Peyer's patch (tissue), 4 donors: ENCODE measurements at places on chromosomes 6 and 20. TPM values are rescaled to one million over a fixed set of nuclear protein-coding genes. Genes with fewer than 3 reads are reported as not detected.

DNA sequence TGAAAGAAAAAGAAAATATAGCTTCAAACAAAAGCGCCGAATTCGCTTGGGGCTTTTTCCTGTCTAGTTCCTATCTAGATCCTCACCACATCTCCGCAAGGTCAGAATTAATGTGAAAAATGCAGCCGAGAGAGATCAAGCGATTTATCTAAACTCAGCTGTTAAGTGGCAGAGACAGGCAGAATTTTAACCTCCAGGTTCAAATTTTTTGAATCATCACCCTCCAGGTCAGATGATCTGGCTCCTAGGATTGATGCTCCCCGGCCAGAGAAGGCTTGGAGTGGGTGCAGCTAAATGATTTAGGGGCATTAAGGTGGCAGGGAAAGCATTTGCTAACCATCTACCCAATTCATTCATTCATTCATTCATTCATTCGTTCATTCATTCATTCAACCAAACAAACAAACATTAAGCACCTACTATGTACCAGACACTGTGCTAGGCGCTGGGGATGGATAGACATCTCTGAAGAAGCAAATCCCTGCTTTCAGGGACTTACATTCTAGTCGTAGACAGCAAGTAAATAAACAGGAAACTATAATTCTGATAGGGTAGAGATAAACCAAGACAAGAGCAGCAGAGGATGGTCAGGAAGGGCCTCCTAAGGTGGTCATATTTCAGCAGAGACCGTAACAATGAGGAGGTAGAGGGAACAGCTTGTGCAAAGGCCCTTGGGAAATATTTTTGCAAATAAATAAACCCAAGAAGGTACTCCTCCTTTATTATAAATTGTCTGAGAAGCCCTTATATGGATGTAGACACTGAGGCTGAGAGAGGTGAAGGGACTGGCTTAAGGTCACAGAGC, 672 bp upstream of the UBE2V1 start:
- no peak for DNase-seq

DNA sequence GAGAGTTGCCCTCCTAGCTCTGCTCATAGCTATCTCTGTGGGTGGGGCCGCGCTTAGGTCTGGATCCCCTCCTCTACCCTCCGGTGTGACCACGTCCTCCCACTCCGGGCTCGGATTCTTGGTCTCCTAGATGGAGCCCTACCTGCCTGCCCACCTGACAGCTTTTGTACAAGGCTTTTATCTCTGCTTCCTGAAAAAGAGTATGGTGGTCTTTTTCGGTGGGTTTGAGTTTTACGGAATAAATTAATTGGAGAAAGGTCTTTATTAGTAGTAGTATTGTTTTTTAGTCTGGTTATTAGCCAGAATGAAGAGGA, 773 bp downstream of the SMAP1 start:
- no peak for DNase-seq

- peak; percentile 75 for DNase-seq
Measured at GRCh38 chr20:17679941-17680835, 1.9 kb downstream of the RRBP1 start.

DNA sequence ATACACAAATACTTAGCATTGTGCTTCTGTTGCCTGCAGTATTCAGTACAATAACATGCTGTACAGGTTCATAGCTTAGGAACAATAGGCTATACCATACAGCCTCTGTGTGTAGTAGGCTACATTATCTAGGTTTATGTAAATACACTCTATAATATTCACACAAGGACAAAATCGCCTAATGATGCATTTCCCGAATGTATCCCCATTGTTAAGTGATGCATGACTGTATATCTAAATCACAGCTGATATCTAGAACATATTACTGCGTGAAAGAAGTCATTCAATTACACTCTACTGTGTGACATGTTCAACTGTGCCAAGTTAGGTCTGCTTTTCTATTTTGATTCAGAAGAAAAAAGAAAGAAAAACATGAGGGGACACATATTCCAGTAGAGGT, 633.5 kb downstream of the RFPL4B start:
- no peak for DNase-seq

Gene SKIC2
- total RNA-seq: 81.3 TPM

- no peak for DNase-seq
Measured at GRCh38 chr6:108321253-108321747, 26.4 kb downstream of the AFG1L start.

DNA sequence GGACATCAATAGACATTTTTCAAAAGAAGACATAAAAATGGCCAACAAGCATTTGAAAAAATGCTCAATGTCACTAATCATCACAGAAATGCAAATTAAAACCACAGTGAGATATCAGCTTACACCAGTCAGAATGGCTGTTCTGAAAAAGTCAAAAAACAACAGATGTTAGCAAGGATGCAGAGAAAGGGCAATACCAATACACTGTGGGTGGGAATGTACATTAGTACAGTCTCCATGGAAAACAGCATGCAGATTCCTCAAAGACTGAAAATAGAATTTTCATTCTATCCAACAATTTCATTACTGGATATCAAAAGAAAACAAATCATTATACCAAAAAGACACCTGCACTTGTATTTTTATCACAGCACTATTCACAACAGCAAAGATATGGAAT, 85.3 kb downstream of the DCDC2 start:
- no peak for DNase-seq

GRCh38 chr6:150418827-150419594, 50.2 kb downstream of the IYD start:
- peak; percentile 84 for DNase-seq

- no peak for DNase-seq
Measured at GRCh38 chr6:116828983-116829382, at the start of gene GPRC6A. Gene GPRC6A, minus strand, starts transcription at chr6:116829083. Its CDS starts 70 bp downstream, at chr6:116829013.

Gene C6orf132
- 97.3 TPM for total RNA-seq

GRCh38 chr6:101403216-101403945, 9.9 kb downstream of the GRIK2 start:
- DNase-seq: no peak

DNA sequence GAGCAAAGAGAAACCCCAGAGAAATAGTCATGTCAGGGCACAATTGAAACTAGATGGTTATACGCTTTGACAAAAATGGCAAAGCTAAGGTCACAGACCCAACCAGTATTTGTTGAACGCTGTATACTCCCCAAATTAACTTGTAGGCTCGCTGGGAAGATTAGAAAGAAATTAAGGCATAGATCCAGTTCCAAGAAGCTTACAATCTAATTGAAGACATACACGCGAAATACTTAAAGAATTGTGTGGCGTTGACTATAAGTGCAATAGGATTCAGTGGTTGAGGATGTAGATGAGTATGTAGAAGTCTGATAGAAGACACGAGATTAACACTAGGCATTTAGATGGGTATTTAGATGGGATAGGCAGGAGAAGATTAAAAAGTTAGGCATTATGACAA, 525 bp downstream of the FAM229B start:
- no peak for DNase-seq

DNA sequence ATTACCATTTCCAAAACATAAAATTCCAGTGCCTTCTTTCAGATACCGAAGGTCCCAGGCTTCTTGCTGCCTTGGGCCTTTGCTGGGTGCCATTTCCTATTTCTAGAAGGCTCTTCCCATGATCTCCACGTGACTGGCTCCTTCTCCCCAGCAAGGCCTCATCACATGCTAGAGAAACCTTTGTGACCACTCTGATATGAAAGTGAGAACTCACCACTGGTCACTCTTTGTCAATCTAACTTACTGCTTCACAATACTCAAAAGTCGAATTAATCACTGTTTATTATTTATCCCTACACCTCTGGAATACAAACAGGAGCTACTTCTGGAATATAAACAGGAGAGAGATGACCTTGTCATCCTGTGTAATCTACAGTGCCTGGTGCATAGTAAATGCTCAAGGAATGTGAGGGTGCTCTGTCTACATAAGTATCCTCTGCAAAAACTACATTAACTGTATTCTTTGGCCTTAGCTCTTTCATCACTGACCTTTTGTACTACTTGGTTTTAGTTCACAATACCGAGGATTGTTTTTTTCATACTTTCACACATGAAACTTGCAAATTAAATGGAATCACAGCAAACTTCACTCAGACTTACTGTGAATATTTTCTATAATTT, 1.6 kb downstream of the STX7 start:
- no peak for DNase-seq

Gene OXT
- total RNA-seq: not detected

DNA sequence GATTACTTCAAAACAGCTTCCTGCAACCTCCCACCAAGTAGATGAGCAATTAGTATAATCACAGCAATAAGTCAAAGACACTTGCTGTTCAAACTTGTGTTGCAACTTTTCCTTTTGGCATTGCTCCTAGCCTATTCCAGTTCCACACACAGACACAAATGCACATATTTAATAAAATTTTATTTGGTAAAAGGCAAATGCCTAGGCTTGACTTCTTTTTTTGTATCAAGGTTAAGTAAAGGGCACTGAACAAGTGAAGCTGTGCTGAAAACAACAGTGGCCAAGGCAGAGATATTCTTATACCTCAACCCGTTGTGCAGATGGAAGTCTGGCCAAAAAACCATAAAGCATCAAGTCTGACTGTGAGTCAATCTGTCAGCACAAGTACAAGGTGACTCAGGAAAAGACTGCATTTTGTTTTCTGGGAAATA, 708.4 kb upstream of the CITED2 start:
- DNase-seq: no peak

DNA sequence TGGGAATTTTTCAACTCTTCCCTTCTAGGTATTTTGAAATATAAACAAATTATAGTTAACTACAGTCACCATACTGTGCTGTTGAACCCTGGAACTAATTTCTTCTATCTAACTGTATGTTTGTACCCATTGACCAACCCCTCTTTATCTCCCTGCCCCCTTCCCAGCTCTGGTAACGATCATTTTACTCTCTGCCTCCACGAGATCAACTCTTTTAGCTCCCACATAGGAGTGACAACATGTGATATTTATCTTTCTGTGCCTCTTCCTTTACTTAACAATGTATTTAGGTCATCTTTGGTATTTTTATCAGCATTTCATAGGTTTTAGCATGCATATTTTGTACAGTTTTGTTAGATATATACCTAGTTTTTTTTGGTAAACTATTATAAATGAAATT, 45.9 kb downstream of the ASXL1 start:
- no peak for DNase-seq

DNA sequence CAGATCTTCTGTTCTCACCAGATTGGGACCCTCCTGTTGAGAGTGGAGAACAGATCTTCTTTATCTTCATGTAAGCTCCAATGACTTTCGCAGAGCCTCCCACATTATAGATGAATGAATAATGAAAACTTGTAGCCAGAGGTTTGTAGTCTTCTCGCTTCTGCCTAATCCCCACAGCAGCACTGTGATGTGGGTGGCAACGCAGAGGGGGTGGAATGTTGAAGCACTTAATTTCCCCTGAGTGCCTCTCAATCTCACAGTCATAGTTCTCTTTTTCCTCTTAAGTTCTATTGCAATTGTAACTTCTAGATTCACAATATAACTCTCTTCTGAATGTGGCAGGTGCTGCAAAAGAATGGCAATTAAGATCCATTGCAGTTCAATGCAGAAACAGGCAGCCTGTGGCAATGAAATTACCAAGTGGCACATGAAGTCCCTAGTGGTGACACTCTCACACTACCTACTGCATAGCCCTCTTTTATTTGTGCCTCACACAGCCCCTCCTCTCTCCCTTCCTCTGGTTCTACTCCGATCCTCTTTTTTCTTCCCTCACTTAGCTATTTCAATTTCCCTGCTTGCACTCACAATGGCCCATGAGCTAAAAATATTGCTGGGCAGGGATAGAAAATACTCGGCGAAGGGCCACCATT, 281.9 kb downstream of the UBE3D start:
- no peak for DNase-seq

DNA sequence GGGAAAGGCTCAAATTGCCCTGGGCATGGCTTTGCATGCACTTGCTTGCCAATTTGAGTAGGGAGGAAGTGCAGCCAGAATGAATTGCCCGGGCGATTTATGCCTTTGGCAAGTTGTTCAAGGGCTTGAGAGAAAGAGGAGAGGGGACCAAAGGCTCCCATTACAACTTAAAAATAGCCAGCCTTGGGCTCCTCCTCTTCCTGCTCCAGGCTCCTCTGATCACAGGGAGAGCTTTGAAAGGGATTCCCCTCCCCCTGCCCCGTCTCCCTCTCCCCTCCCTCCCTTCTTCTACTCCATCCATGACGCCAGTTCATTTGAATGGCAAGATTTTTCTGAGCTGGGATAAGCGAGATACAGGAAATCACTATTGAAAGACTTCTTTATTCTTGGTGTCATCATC, 304.9 kb upstream of the JAG1 start:
- no peak for DNase-seq

Gene NKX2-4
- total RNA-seq: not detected

Gene PET117
- total RNA-seq: 18.5 TPM

GRCh38 chr6:136252441-136252840, 2.3 kb upstream of the MTFR2 start:
- DNase-seq: no peak

DNA sequence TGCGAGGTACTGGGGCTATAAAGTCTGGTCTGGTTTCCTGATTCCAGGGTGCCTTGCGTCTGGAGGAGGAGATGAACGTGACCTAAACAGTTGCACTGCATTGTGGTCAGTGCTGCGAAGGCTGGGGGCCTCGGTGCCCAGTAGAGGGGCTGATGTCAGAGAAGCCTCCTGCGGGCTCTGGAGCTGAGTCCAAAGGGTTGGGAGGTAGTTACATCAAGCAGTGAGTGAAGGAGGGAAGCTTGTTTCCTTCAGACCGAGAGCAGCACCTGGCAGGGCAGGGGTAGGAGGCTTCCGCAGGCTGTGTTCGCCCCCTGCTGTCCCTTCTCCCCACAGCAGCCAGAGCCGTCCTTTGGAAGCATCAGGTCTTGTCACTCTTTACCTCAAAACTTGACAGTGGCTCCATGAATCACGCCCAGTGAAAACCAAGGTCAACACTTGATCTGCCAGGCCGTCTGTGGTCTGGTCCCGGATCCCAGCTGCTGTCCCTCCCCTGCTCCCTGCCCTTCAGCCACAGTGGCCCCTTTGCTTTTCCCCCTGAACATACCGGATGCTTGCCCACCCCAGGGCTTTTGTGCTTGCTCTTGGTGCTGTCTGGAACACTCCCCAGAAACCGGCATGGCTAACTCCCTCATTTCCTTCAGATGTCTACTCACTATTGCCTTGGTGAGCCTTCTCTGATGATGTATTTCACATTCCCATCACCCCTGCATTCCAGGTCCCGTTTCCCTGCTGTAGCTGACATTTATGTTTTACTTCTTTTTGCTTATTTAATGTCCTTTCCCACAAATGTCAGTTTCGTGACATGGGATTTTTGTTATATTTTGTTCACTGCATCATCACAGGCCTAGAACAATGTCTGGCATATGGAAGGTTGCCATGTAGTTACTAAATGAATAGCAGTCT, 7.0 kb downstream of the DYNLRB1 start:
- no peak for DNase-seq

Gene MROH8
- 3.3 TPM for total RNA-seq
